PC-3 (cell line): ENCODE measurements at places on chromosomes 3 and 15. TPM values are rescaled to one million over a fixed set of nuclear protein-coding genes. Genes with fewer than 3 reads are reported as not detected.
A peak's percentile ranks its signal among the peaks of the same experiment; 100 is the strongest.

GRCh38 chr3:154904328-154904727 lies 175.8 kb upstream of the MME start:
- DNase-seq, result peak; percentile 53
- no peak overlapping the region for H3K27ac ChIP-seq
- H3K27me3 ChIP-seq, result no peaks in the 10 kb centered on the region
- no peak overlapping the region for H3K4me3 ChIP-seq
- H3K4me1 ChIP-seq, result no peaks in the 10 kb centered on the region
- H3K36me3 ChIP-seq, result no peaks in the 10 kb centered on the region

- peaks cover 50% of the 10 kb centered on the region for H3K4me1 ChIP-seq
- H3K36me3 ChIP-seq, result peaks cover 18% of the 10 kb centered on the region; the same call in 1 of the 2 replicates
- H3K27me3 ChIP-seq, result no peaks in the 10 kb centered on the region
- H3K27ac ChIP-seq, result peak overlapping the region; percentile 98
- no peak overlapping the region for H3K4me3 ChIP-seq
- peak; percentile 52 for DNase-seq
These were observed 6.4 kb downstream of the TLR9 start for GRCh38 chr3:52218937-52219650.

- H3K4me1 ChIP-seq, result peaks cover 12% of the 10 kb centered on the region
- H3K4me3 ChIP-seq, result no peak overlapping the region
These were observed 20.5 kb upstream of the UBE2Q2 start for GRCh38 chr15:75822685-75823278.

GRCh38 chr3:156797368-156797767 lies 28.8 kb upstream of the LEKR1 start:
- H3K36me3 ChIP-seq, result no peaks in the 10 kb centered on the region; the same call in 1 of the 2 replicates
- no peak overlapping the region for H3K27ac ChIP-seq
- DNase-seq, result no peak
- H3K4me3 ChIP-seq, result no peak overlapping the region

DNA sequence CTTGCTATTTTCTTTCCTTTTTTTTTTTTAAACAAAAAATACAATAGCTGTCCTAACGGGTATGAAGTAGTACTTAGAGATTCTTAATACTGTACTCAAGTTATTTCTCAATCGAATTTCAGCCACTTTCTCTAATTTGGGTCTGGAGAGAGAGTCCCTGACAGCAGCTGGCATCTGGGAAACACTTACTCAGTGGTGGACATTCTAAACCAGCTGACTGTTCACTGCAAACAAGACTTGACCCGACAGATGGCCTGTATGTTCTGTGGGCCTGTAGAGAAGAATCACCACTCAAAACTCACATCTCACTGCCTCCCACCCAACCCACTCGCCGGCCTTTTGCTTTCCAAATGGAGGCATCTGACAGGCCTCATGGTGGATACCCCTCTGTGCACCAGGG lies 199.6 kb downstream of the ATP10A start:
- no peaks in the 10 kb centered on the region for H3K4me1 ChIP-seq
- no peak for DNase-seq
- H3K4me3 ChIP-seq, result no peak overlapping the region
- no peaks in the 10 kb centered on the region for H3K36me3 ChIP-seq
- H3K27me3 ChIP-seq, result peaks cover 33% of the 10 kb centered on the region
- no peak overlapping the region for H3K27ac ChIP-seq

REC114 gene
- total RNA-seq, result not detected in 2 replicates

TTLL13 gene
- not detected in 2 replicates for total RNA-seq

MINAR1 gene
- 0.22 and 0.63 TPM in 2 replicates for total RNA-seq

ALDH1A2 gene
- total RNA-seq, result 0.22 and 2.2 TPM in 2 replicates
